Activated CD4-positive, CD25-positive, alpha-beta regulatory T cell treated with anti-CD3 and anti-CD28 coated beads, Interleukin-2, amount 50 U/mL, for 72 hours (primary cell): ENCODE measurements at places on chromosomes 4 and X.

DNA sequence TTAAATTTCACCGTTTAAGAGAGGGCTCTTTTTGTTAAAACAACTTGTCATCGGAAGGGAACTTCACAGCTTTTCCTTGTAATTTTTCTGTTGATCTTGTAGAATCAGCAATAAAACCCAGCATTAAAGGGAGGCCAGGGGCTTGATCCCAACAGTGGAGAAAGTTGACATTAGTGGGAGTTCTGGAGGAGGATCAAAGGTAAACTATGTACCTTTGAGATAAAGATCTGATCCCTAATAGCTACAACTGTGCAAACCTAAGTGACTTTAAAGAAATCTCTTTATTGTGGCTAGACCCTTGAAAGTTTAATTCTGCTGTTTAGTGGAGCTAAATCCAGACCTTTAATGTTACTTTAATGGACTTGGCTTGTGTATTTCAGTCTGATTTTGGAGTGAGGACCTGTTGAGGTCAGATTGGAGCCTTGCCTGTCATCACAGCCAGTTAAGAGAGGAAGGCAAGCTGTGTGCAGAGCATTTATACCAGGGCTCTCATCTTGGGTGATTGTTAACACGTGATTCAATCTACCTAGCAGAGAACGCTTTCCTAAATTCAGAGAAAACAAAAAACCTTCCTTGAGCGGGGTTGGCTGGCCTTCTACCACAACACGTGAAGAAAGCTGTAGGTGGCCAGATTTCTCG is 1.7 kb downstream of the DOCK11 start:
- no peak for DNase-seq

- no peak for DNase-seq
Measured at GRCh38 chr4:172927096-172927814, 241.4 kb upstream of the GALNT7 start.

DNA sequence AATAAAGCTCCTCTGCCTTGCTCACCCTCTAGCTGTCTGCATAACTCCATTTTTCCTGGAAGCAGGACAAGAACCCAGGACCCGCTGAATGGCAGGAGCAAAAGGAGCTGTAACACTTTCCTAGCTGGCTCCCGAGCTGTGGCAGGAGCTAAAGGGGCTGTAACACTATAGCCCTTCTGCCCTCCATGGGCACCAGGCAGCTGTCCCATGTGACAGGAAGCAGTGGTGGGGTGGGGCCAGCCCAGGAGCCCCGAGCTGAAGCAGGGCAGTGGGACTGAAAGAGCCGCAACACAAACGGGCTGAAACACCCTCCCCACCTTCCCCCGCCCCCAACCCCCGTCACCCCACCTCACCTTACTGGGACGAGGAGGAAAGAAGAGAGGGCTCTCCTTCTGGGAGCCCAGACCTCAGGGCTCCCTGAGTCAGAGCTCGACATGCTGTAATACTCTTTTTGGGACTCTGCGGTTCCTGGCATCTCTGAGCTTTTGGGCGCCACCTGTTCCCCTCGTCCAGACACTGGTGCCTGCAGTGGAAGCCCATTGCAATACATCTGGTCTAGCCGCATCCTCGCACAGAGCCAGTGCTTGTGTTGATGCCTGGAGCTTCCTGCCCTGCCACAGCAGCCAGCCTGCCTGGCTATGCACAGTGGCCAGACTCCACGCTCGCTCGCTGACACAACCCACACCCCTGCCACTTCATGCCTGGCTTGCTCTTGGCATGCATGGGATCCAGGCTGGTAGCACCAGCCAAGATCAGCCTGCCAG is 39.4 kb downstream of the PPM1K start:
- DNase-seq: peak; percentile 60

DNA sequence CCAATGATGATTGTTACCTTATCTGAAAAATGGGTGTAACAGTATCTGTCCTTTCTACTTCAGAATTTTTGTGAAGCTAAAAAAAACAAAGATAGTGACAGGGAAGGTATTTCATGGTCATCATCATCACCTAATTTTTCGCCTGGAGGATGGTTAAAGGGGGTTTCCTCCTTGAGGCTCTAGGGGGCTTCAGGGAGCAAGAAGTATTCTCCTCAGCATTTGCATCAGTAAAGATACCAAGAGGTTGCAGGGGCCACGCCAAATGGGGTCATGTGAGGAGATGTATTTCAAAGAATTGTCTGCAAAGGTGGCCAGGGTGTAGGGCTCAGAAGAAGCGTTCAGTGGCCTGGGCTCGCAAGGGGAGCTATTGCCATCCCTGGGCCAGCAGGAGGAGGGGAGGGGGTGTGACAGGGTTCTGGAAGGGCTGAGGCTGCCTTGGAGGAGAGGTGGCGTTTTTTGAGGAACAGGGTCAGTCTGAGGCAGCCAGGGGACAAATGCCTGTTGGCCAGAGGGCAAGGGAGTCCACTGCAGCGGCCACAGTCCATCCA is 7.3 kb upstream of the NSG1 start:
- no peak for DNase-seq

- no peak for DNase-seq
Measured at GRCh38 chrX:69424910-69425309, 79.2 kb upstream of the NALF2 start.

- no peak for DNase-seq
Measured at GRCh38 chr4:86330961-86331742, 28.7 kb downstream of the MAPK10 start.

DNA sequence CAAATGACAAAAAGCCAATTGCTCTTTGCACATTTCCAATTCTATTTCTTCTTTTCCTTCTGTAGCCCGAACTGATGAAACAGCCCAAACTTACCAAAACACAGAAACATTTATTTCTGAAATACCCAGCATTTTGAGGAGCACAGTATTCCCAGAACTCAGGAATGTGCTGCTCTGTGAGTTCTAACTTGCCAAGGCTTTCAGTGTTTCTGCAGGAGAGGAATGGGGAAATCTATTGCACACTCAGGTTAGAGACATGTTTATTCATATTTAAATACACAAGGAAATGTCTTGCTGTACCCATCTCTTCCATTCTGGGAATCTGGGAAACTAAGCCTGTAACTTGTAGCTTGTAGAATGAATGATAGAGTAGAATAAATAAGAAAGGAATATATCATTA is 10.7 kb downstream of the TMPRSS11D start:
- no peak for DNase-seq

DNA sequence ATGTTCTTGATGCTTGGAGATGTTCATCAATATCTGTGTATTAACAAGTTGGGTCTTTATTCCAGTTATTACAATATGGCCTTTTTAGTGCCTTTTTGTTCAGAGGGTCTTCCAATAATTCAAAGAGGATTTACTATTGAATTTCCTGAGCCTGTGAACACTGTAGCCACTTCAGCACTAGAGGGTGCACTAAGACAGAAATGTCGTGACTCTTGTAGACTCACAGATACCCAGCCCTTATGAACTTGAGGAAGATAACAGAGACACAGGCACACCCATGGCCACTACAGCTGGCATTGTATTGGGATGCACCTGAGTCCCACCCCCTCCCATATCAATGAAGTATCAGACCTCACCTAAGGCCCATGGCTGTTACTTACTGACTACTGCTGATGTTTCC is 54.4 kb upstream of the ACTRT1 start:
- no peak for DNase-seq

DNA sequence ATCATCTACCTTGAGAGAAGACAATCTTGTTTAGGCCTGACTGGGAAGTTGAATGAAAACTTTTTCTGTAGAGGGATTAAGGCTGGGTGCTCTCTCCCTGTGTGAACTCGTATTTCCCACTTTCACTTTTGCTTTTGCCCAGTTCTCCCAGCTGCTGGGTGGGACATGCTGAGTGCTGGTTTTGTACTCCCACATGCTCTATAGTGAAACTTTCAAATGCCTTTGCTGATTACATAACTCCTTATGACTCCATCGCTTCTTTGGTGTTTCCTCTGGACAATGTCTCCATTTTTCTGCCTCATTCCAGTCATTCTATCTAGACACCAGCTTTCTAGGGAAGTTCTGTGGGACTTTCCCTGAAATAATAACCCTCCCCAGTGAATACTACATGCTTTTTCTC is 100.5 kb downstream of the CLNK start:
- DNase-seq: no peak

GRCh38 chrX:17933856-17934255 is 72.8 kb upstream of the RAI2 start:
- DNase-seq: no peak

- no peak for DNase-seq
Measured at GRCh38 chrX:106791495-106791894, 11.0 kb upstream of the TBC1D8B start.

GRCh38 chr4:56465599-56466295 is 1.7 kb upstream of the SRP72 start:
- DNase-seq: no peak

DNA sequence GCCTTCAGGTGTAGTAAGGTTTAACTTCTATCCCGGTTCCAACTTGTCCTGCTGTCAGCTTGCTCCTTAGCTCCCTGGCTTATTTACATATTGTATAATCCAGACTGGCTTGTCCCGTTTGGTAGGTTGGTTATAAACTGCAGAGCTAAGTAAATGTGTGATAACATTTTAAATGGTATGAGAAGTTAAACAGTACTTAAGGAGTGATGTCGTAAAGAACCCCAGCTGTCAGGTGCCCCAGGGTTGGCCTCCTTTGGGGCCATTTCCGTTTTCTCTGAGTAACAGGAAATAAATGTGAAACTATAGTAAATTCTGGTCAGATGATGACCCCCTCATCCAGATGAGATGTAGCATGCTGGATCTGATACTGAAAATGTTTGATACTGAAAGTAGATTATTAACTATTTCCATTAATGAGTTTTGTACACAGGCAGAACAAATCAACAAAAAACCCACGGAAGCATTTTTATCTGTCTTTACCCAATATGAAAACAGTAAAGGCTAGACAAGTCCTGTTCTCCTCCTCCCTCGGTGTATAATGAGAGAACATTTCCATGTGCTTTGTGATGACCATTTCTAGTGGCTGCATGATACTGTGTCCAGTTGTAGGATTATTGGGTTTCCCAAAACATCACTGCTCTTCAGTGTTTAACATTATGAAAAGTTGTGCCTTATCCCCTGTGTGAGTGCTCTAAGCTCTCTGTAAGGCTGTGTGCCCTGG is 22.4 kb downstream of the GAB1 start:
- no peak for DNase-seq

DNA sequence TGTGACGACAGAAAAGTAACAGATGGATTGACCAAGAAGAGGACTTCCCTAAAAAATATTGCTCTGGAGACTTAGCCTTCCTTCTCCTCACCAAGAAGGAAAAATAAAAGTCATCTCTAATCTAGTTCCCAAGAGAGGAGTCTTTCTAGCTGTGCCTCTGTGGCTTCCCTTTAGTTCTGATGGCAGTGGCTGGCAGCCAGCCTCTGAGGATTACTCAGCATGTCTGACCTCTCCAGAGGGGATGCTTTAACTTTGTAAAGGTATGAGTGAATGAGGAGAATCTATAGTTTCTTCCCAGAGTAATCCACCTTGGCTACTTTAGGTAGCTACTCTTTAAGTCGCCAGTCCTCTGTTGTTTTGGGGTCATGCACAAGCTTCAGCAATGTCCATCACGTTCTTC is 163.9 kb upstream of the KIT start:
- DNase-seq: no peak

- no peak for DNase-seq
Measured at GRCh38 chr4:42478509-42478908, 81.2 kb downstream of the SHISA3 start.

- no peak for DNase-seq
Measured at GRCh38 chr4:181559637-181560036, 683.6 kb upstream of the TENM3 start.

- no peak for DNase-seq
Measured at GRCh38 chr4:60657807-60658206, 542.3 kb upstream of the ADGRL3 start.

DNA sequence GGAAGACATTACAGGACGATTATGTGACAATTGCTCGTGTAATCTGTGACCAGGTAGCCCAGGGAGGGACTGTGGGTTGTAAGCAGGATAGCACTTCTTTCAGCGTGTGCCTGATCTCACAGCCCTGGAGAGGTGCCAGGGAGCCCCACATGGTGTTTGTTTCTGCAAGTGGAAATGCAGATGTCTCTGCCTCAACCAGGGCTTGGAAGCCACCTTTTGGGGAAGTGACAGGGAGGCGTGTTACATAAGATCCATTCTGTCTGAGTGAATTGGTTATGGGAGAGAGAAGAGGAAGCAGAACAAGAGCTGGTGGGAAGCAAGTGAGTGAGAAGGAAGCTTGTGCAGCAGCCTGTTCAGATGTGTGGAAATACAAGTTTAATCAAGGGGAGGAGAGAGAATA is 104.5 kb upstream of the GATB start:
- DNase-seq: no peak

GRCh38 chrX:41889317-41890025 is 33.9 kb downstream of the CASK start:
- no peak for DNase-seq

DNA sequence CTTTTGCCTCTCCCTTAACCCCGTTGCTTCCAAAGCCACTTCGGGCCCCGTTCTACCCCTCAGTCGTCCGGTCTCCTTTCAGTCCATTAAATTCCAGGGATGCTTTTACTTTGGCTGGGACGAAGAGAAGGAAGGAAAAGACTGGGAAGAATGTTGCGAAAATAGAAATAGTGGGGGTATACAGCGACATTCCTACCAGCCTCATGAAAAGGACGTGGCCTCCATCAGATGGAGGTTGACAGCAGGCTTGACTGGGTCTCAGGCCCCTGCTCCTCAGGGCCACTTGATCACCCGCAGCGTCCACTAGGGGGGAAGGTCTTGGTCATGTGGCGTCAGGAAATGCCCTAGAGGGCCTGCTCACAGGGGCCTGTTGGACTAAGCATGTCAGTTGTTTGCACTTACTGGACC is 657 bp upstream of the ANKRD50 start:
- DNase-seq: peak; percentile 31
